ENCODE measurements at places on chromosomes 3 and 15.

GRCh38 chr3:52136513-52136912 lies 17.7 kb downstream of the POC1A start:
- no peak for DNase-seq

DNA sequence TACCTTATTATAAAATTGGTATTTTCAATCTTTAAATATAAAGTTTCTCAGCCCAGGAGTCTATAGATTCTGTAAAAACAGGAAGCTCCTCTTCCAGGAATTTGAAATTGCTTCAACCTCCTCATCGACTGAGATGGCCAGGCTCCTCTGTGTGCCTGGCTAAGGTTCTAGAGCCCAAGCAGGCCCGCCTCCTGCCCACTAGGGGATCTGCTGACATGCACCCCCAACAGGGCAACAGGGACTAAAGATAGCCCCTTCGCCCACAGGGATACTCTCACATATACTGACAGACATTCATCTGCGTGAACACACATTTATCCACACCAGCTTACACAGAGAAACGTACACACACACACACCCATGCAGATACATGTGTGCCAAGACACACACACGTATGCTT lies 183.1 kb upstream of the TLE3 start:
- DNase-seq = no peak

- DNase-seq = no peak
Measured at GRCh38 chr3:62051506-62051905, 321.8 kb downstream of the FEZF2 start.

DNA sequence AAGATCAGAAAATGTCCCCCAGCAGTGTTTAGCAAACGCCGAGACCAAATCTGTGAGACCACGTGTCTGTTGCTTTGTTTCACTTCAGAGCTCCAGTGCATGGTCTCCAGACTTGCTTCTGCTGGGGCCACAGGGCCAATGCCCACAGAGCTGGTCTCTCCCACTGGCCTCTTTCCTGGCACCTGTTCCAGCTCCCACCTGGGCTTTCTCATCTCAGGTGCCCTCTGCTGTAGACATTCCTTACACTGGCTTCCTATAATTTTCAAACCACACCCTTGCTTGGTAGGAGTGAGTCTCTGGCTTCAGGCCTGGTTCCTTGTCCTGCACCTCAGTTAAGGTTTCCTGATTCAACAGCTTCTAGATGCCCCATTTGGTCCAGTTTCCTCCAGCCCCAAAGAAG lies 243.1 kb downstream of the ADAMTS17 start:
- DNase-seq = no peak

GRCh38 chr3:119594066-119594465 lies 3.6 kb upstream of the PLA1A start:
- no peak for DNase-seq

- no peak for DNase-seq
Measured at GRCh38 chr3:50551054-50551659, 16.4 kb downstream of the C3orf18 start.

- no peak for DNase-seq
Measured at GRCh38 chr3:182585532-182586150, 207.7 kb upstream of the ATP11B start.

GRCh38 chr15:65054333-65055200 lies 9.4 kb downstream of the SLC51B start:
- DNase-seq = no peak

GRCh38 chr3:10530241-10530640 lies 24.9 kb upstream of the ATP2B2 start:
- no peak for DNase-seq

- DNase-seq = no peak
Measured at GRCh38 chr15:85618228-85618505, 176.6 kb downstream of the KLHL25 start.

GRCh38 chr3:168457954-168458539 lies 362.3 kb upstream of the GOLIM4 start:
- no peak for DNase-seq

DNA sequence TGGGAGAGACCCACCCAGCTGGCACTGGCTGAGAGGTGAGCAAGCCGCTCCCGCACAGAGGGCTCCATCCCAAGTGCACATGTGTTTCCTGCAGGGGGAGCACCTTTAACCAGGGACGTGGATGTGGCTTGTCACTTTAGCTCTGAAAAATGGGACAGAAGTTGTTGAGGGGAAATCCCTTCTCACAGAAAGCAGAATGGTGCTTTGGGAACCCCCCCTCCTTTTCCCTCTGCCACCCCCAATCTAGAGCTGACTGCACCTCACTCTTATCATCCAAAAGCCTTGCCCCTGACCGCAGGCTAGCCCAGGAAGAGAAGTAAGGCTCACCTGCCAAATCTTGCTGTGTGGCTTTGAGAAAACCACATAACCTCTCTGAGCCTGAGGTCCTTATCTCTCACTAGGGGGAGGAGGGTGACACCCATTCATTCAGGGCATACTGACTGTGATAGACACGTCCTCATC lies 77.9 kb downstream of the RPN1 start:
- no peak for DNase-seq

- no peak for DNase-seq
Measured at GRCh38 chr3:155018621-155019330, 61.3 kb upstream of the MME start.

- no peak for DNase-seq
Measured at GRCh38 chr3:56974247-56974930, 86.1 kb upstream of the SPATA12 start.

- no peak for DNase-seq
Measured at GRCh38 chr3:171476532-171477102, 16.4 kb upstream of the TNIK start.

GRCh38 chr15:89442671-89443307 lies 53.6 kb downstream of the RHCG start:
- no peak for DNase-seq

- no peak for DNase-seq
Measured at GRCh38 chr3:105722943-105723556, 145.8 kb downstream of the CBLB start.

DNA sequence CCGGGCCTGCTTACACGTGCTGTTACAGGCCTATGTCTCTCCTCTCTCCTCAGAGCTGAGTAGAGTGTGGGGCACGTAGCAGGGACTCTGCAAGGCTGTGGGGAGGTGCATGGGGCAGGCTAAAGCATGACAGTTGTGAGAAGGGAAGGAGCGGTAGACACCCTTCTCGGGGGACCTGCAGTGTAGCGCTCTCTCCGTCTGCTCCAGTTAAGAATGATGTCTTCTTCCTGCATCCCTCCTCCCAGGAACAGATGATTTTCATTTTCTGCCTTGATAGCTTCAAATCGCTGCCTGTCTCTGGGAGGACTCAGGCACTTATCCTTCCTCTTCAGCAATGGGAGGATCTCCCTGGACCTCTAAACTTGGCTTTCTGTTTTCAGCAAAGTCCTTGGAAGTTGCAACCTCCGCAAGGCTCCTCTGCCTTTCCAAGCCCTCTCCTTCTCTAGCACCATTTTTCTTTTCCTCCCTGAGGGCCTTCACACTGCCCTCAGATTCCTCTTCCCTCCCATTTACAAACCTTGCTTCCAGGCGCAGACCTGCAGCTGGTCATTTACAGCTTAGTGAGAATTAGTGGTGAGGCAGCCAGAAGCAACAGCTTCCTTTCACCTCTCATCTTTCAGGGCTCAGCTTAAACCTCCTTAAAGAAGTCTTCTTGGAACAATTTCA lies 23.4 kb upstream of the TLE3 start:
- DNase-seq = no peak

DNA sequence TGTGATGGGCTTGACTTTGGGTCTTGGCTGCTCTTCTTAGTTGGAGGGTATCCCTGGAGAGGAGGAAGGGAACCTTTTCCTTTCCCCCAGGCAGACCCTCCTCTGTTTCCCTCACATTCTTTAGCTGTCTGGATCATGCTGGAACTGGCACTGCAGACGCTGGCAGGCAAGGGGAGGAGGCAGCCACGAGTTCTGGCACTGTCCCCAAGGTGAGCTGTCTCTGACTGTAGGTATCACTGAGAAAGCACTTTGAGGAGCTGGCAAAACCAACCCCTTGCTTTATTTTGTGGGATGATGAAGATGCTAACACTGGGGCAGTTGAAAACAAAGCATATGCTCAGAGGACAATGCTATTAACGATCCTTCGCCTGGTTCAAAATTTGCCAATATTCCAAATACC lies 175.0 kb downstream of the SOX2 start:
- no peak for DNase-seq

DNA sequence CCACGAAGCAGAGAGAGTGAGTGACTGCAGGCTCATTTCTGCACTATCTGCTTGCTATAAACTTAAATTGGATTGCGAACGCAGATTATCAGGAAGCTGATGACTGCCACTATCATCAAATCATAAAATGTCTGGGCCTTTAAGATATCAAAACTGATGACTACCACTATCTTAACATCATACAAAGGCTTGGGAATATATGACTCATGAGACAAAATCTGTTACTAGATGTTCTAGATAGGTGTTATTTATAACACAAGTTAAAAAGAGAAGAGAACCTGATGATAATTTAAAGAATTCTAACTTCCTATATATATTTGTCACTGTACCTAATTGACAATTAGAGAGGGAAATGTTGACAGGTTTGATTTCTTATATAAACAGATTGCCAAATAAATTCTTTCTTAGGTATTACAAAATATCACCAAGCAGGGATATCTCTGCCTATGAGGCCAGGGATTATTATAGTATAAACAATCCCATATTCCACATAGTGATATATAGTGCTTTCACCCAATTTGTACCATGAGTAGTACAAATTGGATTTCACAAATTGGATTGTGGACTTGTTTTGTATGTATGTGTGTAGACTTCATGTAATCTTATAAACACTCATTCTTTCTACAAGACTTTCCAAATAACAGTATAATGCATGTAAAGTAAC lies 1157.2 kb downstream of the ROBO1 start:
- DNase-seq = no peak

DNA sequence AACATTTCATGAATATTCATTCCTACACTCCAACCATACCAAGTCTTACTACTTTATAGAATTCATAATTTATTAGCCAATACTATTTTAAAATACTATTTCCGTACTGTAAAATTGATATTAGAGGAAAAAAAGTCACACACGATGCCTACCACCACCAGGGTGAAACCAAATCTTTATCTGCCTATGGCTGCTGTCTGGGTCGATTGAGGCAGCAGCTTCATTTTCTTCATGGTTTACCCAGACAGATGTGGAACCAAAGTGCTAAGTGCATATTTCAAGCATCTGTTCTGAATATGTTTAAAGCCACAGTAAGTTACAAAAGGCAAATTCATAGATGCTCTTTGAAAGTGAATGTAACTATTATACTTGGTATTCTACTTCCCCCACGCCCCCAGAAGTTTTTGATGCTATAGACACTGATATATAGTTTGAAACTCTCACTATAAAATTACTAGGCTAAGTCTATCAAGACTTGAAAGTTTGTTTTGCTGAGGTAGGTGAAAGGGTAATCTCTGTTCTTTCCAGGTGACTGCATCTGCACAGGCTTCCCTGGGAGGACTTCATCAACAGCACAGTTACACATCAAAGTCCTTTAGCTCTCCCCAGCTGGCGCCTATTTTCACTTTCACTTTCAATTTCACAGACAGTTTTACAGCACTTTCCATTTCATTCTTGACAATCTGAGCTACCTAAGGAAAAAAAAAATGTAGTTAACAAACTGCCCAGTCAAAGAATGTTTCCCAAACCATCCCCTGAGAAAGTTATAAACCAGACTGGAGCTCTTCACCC lies 113.9 kb downstream of the POLQ start:
- no peak for DNase-seq

DNA sequence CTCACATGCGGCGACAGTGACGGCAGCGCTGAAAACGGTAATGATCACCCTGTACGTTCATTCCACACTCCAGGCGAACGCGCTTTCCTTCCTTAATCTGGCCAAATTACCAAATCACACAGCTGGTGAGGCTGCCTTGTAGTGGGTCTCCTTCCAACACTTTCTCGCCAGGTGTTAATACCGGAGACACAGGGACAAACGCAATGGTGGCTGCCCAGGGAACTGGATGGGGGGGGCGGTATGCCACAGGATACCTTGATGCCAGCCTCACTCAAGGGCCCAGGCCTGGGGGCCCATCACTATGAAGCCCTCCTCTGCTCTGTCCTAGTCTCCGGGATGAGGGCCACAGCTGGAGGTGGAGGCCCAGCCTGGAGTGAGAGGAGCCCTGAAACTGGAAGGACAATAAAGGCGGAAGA lies 1.4 kb upstream of the CAMK2N2 start:
- no peak for DNase-seq

- DNase-seq = no peak
Measured at GRCh38 chr3:148087601-148088371, 609.9 kb upstream of the AGTR1 start.

- DNase-seq = no peak
Measured at GRCh38 chr15:60095711-60096110, 91.6 kb downstream of the FOXB1 start.

Data from NCI-H1436 treated with DMSO at 0.1 percent for 48 hours (cell line).